ENCODE measurements at places on chromosomes 12 and 14. TPM values are rescaled to one million over a fixed set of nuclear protein-coding genes. Genes with fewer than 3 reads are reported as not detected.

The GSC gene
- total RNA-seq: not detected

GRCh38 chr12:7293670-7294069 is 10.2 kb upstream of the ACSM4 start:
- no peak for DNase-seq
- H3K27me3 ChIP-seq: peaks cover 4% of the 10 kb centered on the region
- peaks cover 1% of the 10 kb centered on the region for H3K36me3 ChIP-seq
- no peaks in the 10 kb centered on the region for H3K4me1 ChIP-seq
- H3K27ac ChIP-seq: no peak overlapping the region

DNA sequence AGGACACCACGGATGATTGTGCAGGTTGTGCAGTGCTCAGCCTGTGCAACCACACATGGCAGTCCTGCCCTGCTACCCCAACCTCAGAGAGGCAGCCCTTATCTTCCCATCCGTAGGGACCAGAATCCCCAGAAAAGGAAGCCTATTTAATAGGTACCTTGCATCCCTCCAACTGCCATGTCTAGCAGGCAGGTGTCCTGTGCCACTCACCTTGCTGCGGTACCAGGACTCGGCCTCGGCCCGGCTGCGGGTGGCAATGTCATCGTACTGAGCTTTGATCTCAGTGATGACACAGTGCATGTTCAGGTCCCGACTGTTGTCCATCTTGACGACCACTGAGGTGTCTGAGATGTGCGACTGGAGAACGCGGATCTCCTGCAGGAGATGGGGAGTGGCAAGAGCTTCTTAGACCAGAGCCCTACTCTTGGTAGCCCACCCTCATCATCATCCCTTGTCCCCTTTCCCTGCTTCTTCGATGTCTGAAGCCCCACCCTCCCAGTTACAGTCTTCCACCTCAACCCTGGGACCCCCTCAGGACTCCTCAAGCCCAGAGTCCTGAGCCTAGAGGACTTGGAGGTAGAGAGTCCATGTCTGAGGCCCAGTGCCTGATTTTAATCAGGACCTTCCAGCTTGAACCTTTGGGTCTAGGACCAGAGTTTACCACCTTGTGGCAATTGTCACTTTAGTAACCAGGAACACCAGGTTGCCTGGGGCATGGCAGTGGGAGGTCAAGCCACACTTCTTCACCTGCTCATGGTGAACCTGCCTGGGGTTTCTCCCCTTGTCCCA is 20.5 kb downstream of the KRT7 start:
- peaks cover 31% of the 10 kb centered on the region for H3K27me3 ChIP-seq
- no peak overlapping the region for H3K27ac ChIP-seq
- H3K4me3 ChIP-seq: no peak overlapping the region
- no peaks in the 10 kb centered on the region for H3K36me3 ChIP-seq

GRCh38 chr12:93856611-93857010 is 179.4 kb downstream of the CRADD start:
- no peak for DNase-seq
- peaks cover 7% of the 10 kb centered on the region for H3K36me3 ChIP-seq

The RPS6KA5 gene
- total RNA-seq: 18.4 TPM

DNA sequence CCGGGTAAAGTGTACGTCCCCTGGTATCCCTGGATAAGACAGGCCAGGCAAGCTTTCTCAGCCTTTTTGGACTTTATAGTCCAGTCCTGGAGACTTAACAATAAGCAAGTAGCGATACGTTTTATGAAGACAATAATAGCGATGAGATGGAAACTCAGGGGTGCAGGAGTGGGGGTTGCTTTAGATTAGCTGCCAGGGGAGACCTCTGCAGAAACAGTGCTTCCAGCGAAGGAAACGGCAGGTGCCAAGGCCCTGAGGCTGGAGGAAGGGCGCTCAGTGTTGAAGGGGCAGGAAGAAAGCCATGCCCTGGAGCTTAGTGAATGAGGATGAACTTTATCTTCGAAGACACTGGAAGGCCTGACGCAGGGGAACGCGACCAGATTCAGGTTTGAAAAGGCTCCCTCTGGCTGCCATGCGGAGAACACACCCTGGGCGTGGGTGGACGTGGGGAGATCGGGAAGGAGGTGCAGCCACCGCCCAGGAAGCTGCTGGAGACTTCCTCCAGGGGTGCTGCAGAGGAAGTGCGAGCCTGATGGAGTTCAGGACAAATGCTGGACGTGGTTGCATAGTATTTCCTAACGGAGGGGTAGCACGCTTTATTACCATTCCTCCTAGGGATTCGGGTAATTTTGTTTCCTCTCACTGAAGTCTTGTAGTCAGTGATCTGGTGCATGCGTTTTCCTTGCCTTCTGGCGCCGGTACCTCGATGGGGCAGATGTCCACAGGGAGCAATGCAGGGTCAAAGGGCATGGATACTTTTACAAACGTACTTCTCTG is 26.1 kb upstream of the UBC start:
- DNase-seq: peak; percentile 80
- H3K27me3 ChIP-seq: no peaks in the 10 kb centered on the region
- peaks cover 9% of the 10 kb centered on the region for H3K4me1 ChIP-seq
